ENCODE measurements at places on chromosomes 12 and 14.

DNA sequence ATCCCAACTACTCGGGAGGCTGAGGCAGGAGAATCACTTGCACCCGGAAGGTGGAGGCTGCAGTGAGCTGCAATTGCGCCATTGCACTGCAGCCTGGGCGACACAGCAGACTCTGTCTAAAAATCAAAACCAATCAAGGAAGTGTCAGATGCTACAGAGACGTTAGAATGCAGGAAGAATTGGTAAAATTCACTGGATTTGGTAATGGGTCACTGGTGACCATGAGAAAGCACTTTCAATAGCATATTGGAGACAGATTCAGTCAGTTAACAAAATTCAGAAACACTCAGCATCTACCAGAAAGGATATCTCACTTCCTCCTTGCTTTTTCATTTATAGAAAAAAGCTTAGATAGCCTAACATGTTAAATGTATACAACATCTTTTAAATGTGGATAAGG lies 17.5 kb downstream of the BIN2 start:
- H3K27me3 ChIP-seq = no peaks in the 10 kb centered on the region
- no peak overlapping the region for H3K4me3 ChIP-seq
- no peak for DNase-seq
- peaks cover 40% of the 10 kb centered on the region for H3K4me1 ChIP-seq
- peaks cover 58% of the 10 kb centered on the region for H3K36me3 ChIP-seq
- no peak overlapping the region for H3K27ac ChIP-seq

DNA sequence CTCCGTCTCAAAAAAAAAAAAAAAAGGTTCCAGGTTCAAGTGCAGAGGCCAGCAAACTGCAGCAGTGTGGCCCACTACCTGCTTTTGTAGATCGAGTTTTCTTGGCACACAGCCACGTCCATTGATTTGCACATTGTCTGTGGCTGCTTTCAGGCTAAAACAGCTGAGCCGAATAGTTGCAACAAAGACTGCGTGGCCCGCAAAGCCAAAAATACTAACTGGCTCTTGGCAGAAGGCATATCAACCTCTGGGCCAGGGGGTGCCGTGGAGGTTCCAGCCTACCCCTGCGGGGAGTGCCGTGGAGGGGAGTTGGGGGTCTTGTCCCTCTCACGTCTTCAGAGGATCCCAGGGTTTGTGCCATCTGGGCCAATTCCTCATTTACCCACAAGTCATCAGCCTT lies 170.1 kb downstream of the ADGRD1 start:
- H3K4me1 ChIP-seq = no peaks in the 10 kb centered on the region
- no peaks in the 10 kb centered on the region for H3K27me3 ChIP-seq
- no peak overlapping the region for H3K27ac ChIP-seq

DNA sequence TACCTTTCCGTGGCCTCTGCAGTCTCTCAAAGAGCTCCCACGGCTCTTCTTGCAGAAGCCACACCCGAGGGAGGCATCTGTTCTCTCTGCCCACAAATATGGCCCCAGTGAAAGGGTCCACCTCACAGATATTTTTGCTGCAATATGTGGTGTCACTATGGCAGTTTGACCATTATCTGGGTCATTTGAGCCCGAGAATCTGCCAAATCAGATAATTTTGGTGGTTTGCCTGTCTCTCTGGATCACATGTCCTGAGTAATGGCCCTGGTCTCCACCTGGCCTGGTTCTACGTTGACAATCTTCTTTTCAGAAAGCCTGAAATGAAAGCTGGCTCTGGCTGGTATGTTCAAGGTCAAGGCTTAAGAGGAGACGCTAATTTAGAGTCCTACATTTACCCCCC lies 5.7 kb upstream of the WSCD2 start:
- no peaks in the 10 kb centered on the region for H3K27me3 ChIP-seq
- DNase-seq = no peak
- H3K4me1 ChIP-seq = no peaks in the 10 kb centered on the region
- peak overlapping the region; percentile 39 for H3K27ac ChIP-seq
- no peak overlapping the region for H3K4me3 ChIP-seq

DNA sequence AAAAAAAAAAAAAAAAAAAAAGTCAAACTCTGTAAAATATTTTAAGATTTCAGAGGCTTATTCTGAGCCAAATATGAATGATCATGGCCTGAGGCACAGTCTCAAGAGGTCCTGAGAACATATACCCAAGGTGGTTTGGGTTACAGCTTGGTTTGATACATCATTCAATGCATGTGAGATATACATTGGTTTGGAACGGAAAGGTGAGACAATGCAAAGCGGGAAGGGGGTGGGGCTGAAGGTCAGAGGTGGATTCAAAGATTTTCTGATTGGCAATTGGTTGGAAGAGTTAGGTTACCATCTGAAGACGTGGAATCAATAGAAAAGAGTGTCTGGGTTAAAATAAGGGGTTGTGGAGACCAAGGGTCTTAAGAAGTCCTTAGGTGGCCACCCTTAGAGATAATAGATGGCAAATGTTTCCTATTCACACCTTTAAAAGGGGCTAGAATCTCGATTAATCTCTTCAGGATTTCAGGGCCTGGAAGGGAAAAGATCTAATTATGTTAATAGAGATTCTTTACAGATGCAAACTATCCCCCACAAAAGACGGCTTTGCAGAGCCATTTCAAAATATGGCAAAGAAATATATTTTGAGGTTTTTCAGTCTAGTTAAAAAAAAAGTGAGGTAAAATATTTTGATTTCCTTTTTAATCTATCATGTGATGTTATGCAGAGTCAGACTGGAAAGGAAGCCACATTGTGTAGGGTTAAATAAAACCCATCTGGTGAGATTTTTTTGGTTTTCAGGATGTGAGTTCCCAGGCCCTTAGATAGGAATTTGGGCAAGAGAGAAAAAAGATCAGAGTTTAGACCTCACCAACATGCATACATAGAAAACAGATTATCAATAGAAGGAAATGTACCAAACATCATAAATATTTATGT lies 173.8 kb upstream of the CNOT2 start:
- no peak overlapping the region for H3K27ac ChIP-seq
- H3K27me3 ChIP-seq = no peaks in the 10 kb centered on the region
- no peaks in the 10 kb centered on the region for H3K36me3 ChIP-seq
- no peaks in the 10 kb centered on the region for H3K4me1 ChIP-seq
- no peak for DNase-seq

All from CD8-positive, alpha-beta memory T cell (primary cell).